ENCODE measurements at places on chromosomes 4 and X.

DNA sequence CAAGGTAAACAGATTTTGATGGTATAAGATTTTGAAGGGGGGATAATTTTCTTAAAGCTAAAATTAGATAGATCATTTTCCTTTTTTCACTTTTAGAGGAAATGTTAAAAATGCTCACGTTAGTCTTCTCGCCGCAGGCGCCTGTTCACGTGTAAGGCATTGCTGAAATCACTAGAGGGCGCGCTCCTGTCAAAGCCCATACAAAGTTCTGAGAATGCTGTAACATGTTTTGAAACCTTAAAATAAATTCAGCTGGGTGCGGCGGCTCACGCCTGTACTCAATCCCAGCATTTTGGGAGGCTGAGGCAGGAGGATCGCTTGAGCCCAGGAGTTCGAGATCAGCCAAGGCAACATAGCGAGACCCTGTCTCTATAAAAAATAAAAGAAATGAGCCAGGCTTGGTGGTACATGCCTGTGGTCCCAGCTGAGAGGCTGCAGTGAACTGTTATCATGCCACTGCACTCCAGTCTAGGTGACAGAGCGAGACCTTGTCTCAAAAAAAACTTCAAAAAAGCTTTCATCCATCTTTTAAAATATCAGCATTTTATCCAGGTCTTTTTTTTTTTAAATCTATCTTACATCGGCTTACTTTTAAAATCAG is 138.0 kb downstream of the RBMX2 start:
- DNase-seq, result peak; percentile 66

GRCh38 chr4:41963105-41963504 is 18.5 kb upstream of the DCAF4L1 start:
- no peak for DNase-seq

- no peak for DNase-seq
These were observed 4.2 kb downstream of the TSPAN5 start for GRCh38 chr4:98653890-98654867.

GRCh38 chrX:122188751-122189150 is 995.3 kb upstream of the GRIA3 start:
- DNase-seq, result no peak

- DNase-seq, result no peak
These were observed 18.3 kb upstream of the EIF1AX start for GRCh38 chrX:20159797-20160385.

- DNase-seq, result peak; percentile 94
These were observed 1.4 kb downstream of the STAG2 start for GRCh38 chrX:123962794-123963373.

GRCh38 chr4:110074570-110074969 is 123.8 kb downstream of the ELOVL6 start:
- DNase-seq, result no peak

- DNase-seq, result no peak
These were observed 29.1 kb upstream of the UTP14A start for GRCh38 chrX:129876771-129877305.

DNA sequence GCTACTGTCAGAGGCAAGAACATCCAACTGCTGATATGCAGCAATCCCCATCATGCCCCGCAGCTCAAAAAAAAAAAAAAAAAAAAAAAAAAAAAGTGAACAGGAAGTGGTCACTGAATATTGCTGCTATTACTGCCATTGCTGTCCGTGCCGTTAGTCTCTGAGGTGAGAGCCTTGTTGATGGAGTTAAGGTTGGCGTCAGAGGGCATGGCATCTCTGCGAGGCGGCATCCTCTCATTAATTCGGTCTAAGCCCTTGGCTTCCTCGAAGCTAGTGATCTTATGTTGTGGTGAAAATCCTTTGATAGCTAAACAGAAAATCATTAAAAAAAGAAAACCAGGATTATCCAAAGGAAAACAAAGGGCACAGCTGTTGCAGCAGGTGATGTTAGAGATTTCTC is 321.6 kb downstream of the PPP3CA start:
- DNase-seq, result no peak

DNA sequence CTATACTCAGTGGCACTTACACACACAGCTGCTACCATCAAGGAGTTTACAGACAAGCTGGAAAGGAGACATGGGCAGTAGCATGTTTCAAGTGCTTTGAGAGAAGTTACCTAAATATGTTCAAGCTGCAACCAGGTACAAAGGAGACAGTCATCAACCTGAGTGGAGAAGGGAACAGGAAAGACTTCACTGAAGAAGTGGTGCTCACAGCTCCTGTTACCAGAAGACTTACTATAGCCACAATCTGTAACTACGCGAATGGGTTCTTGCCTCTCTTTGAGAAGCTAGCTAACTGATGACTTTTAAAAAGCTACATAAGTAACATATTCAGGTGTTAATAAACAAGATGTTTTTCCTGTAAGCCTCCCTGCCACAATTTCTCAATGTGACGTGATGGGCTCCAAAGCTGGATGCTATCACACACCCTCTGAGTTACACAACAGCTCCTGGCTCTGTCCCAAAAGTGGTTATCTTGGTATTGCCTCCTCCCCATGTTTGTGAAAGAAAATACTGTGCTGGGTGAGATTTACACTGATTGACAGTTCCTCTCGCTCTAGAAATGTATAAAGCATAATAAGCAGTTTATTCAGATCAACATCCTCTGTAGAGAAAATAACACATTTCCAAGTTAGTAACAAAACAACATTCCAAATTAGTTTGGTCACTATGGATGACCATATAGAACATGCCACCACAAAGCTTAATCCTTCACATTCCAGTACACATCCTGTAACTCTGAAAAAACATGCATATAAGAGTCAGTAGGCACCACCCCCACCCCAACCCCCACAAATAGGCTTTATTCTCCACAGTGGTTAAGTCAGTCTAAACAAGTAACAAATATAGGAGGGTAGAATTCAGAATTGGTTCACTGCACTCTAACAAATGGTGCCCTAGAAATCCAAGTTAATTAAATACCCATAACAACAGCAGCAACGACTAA is 81.8 kb downstream of the FRYL start:
- no peak for DNase-seq

DNA sequence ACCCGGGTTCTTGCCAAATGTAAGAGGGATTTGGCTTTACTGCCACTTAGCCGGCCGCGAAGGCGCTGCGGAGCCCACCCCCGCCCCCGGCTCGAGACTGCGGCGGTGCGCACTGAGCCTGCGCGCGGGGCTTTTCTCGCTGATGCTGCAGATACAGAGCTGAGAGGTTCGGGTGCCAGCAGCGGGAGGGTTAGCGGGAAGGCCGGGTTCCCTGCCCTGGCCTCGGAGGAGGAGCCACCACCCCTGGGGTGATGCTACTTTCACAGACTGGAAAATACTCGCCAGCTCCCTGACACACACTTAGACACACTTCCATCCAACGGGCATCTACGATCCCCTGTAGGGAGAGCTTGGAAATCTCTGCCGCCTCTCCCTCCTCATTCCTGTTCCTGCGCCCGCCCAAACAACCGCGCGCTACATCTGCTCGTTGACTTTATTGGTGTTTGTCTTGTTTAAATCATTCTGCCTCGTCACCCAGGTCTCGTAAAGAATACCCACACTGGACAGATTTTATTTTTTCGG is 2.1 kb upstream of the PCDH7 start:
- DNase-seq, result no peak

DNA sequence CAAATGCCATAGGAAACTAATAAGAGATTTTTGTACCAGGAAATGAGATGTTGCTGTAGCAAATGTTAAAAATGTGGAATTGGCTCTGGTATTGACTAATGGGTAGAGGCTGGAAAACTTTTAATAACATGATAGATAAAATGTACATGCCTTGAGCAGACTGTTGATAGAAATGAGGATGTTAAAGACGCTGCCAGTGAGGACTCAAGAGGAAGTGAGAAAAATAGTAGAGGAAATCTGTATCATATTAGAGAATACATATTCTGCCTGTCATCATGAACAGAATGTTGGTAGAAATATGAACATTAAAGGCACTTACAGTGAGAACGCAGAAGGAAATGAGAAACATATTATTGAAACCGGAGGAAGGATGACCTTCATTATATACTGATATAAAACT is 577.2 kb upstream of the HTR2C start:
- DNase-seq, result no peak

DNA sequence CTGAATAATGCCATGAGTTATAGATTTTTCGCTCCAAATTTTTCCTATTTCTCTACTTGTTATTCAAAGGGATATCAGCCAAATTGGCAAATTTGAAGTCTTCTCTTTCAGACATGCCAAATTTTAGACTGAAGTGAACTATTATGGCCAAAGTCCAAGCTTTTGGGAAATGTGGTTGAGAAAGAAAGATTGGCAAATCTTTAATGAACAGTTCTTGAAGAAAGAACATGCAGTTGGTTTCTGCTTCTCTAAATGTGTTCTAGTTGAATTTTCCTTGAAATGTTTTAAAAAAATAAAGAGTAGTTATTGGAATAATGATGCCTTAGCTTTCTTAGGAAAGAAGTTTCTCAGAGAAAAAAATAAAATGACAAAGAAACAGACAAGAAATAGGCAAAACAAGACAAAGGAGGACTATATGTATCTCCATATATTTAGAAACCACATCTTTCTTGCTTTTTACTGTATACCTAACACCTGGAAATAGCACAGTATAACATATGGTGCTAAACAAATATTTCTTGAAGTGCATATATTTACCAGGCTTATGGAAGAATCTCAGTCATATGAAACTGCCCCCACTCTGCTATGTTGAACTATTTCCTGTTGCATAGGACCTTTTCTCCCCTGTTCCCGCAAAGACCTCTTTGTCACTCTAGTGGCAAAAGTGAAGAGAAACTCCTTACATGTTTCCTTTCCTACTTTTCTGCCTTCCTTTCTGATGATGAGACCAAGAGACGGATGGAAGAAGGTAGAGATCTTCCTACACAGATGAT is 250.0 kb downstream of the ARHGAP24 start:
- no peak for DNase-seq

DNA sequence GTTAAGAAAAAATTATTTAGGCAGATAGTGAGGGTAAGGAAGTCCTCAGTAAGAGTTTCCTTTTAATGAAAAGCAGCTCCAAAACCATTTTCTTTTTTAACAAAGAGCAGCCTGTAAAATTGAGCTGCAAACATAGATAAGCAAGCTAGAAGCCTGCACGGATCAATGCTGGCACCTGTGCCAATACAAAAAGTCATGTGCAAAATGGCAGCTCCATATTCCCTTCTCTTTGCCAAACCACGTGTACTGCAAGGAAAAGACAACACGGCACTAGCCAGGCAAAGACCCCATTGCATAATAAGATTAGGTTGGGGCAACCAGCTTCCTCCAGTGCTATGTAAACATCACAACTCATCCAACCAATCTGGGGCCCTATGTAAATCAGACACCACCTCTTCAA is 268.4 kb upstream of the INTU start:
- no peak for DNase-seq

DNA sequence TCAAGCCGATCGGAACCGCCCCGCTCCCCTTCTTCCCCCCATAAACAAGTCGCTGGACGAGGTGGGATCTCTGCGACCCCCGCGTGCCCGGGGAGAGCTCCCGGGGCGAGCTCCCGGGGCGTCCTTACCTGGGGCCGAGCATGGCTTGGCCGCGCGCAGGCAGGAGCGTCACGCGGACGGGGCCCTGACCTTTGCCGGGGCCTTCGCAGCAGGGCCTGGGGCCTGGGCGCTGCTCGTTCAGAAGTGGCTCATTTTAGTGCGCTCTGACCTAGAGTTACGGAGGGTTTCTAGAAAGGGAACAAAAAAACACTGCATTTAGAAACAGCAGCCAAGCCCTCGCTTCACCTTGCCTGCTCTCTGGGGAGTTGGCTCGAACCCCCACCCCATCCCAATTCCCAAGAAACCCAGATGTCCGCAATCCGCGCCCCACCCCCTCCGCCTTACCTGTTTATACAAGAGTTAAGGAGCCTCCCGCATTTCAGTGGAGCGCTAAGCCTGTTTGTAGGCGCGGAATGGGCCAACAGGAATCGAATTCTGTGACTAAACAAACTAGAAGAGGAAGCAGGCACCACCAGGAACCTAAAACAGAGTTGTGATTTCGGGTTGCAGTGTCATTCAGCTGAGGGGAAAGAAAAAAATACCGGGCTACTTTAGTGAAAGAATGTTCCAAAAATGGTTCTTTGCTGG is 814 bp upstream of the RBM47 start:
- DNase-seq, result no peak

Measured in NCI-H2227 treated with DMSO at 0.1 percent for 48 hours (cell line).